ENCODE measurements at places on chromosomes 7 and 10. TPM values are rescaled to one million over a fixed set of nuclear protein-coding genes. Genes with fewer than 3 reads are reported as not detected.

DNA sequence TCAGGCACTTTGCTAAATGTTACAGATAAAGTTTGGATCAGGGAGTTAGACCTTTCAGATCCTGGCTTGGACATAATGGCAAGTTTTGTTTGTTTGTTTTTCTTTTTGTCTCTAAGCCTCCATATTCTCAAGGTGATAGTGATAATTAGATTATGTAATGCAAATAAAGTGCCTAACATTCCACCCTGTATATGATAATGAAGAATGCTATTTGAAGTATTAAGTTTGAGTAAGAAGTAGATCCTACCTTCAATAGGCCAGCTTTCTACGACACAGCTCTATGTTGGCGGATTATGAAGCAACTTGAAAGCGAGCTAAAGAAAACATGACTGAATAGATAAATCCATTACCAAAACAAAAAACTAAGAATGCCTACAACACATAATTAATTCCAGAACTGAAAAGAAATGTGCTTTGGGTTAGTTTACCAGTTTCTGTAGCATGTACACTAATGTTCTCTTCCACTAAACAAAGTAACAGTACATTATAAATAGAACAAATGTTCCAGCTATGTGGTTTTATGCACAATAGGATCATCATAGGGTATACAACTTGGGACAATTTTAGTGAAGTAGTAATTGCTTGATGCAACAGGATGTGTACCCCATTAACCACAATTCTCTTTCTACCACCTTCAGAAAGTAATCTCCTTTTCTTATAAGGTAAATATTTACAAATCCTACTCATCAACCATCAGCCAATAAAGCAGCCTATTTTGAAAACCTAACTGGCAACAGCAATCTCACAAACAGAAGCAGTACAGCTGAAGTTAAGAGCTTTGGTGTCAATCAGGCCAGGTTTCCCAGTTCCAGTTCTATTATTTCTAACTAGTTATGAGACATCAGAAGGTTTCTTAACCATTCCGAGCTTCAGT lies 1.5 kb downstream of the SEM1 start:
- no peak for DNase-seq

DNA sequence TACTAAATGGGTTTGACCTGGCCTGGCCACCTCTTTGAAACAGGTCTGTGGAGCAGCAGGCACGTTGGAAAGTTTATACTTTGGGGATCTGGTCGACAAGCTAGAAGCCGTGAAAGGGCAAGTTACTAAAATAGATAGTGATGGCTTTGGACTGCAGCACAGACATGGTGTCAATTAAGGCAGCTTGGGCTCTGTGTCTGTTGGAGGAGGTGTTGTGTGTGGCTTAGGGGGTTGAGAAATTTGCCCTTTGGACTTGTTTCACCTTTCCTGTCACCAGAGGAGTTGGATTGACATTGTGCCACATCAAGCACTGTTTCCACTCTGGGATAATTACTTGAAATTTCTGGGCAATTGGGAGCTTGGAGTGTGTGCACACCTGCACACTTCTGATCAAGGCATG lies 251.8 kb upstream of the MKI67 start:
- DNase-seq = no peak

- no peak for DNase-seq
These were observed 227.2 kb upstream of the MKLN1 start for GRCh38 chr7:131100357-131101054.

DNA sequence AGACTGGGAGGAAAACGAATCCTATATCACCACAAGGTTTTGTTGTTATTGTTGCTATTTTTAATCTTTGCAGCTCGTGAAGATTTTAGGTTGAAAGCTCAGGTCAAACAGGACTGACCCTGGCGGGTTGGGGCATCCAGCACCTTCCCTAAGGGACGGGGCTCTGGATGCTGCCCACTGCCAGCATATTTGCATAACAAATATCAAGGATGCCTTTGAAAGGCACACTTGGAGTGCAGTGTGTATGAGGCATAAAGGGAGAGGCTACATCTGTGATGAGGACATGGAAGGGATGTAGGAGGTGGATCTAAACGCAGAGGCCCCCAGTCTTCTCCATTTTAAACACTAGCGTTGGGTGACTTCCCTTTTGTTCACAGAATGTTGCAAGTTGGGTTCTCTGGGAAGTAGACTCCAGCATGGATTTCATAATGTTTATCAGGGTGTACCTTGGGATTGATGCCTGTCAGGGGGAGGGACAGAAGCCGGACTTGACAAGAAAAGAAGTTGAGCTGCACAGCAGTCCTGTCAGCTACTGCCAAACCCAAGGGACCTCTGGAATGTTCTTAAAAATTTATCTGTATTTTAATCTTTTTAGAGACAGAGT lies 181.1 kb upstream of the IMMP2L start:
- no peak for DNase-seq

DNA sequence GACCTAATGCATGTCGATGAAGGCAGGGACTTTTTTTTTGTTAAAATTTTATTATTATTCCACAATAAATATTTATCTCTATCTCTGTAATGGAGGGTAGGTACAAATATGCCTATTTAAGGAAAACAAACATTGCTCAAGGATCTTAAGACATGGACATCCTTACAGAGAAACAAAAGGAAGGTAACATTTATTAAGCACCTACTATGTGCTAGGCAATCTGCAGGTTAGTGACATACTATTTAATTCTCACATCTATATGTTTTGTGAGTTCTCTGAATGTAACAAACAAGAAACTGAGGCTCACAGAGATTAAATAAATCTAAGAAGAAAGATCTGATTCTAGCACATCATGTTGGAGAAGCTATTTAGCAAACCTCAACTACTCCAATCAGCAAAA lies 32.1 kb downstream of the LMOD2 start:
- DNase-seq = no peak

GRCh38 chr10:125568156-125568555 lies 114.8 kb downstream of the TEX36 start:
- DNase-seq = no peak

- DNase-seq = peak; percentile 72
These were observed 155.7 kb upstream of the FGFR2 start for GRCh38 chr10:121753726-121754476.

- DNase-seq = no peak
These were observed 7.1 kb downstream of the FGFR2 start for GRCh38 chr10:121591186-121591585.

DNA sequence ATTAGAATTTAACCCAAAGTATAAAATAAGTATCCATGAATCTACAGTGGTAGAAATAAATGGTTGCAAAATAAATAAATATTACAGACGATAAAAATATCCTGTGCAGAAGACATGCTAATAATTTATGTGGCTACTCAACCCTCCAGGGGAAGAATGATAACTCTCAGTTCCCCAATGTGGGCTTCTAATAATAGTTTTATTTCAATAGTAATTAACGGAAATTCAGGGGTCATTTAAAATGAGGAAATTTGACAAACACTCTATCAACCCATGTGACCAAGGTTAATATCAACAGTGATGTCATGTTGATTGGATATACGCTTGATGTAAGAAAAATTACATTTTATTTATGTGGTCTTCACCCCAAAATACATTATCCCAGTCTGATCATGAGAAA lies 1082.6 kb upstream of the LRRTM3 start:
- DNase-seq = no peak

DNA sequence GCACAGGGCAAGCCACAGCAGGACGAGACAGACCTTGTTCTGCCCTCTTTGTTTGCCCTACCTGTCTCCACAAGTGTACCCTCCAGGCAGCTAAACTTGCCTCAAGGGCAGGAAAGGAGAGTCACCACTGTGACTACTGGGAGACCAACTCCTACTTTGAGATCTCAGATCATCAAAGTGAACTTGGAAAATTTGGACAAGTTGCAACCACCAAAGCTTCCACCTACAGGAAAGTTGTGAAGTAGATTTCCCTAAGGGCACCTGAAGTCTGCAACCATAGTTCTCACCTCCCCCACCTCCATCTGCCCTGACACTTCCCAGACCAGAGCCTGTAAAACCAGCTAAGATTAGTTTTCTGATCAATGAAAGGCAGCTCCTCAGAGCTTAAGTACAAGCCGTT lies 2.5 kb upstream of the WDR91 start:
- DNase-seq = no peak

DNA sequence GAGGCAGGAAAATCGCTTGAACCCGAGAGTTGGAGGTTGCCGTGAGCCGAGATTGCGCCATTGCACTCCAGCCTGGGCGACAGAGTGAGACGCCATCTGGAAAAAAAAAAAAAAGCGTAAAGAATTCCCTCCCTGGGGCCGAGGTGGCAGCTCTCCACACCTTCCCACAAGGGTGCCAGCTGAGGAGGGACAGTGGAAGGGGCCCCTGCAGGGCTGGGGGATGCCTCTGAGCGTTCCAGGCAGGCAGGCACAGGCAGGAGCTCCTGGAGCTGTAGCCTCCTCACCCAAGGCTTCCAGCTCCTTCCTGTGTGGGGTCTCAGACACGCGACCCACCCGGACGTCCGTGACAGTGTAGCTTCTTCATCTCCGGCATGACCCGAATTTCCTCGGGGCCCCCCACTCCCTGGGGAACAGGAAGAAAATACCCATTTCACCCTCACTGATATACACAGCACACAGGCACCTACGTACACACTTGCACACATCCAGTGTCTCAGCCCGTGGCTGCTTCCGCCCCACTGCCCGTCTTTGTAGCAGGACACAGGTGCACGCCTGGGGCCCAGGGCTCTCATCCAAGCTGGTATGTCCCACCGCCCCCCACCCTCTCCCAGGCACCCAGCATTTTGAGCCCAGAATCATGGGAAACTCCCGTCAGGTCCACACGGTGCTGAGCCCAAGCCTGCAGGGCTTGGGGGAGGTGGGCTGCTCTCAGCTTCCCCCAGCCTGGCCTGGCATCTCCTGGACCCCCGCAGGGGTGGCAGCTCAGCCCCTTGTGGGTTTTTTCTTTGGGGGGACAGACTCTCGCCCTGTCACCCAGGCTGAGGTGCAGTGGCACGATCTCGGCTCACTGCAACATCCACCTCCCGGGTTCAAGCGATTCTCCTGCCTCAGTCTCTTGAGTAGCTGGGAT lies 25.7 kb downstream of the GRIFIN start:
- DNase-seq = no peak

DNA sequence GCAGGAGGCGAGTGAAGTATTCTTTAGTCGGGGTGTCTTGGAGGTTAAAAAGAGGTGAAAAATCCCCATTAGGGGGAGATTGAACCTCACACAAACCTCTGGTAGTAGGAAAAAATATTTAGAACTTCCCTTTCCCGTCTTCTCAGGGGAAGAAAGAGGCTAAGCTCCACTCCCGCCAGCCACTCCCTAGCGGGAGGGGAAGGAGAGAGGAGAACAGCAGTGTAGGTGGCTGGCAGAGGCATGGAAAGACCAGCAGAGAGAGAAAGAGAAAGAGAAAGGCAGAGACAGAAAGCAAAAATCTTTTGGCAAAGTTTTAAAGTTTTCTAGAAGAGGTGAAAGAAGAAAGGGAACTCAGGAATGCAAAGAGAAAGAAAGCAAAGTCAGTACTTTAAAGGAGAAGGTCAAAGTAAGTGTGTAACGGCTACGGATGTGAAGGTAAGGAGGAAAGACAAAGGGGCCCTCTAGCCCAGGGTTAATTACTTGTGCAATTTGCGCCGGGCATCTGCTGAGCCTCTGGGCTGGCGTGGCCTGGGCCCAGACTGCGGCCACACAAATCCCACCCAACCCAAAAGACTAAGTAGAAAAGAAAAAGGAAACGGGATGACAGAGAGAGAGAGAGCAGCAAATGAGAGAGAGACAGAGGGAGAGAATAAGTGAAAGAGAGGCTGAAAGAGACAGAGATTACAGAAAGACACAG lies 72.3 kb upstream of the ZNF746 start:
- no peak for DNase-seq

DNA sequence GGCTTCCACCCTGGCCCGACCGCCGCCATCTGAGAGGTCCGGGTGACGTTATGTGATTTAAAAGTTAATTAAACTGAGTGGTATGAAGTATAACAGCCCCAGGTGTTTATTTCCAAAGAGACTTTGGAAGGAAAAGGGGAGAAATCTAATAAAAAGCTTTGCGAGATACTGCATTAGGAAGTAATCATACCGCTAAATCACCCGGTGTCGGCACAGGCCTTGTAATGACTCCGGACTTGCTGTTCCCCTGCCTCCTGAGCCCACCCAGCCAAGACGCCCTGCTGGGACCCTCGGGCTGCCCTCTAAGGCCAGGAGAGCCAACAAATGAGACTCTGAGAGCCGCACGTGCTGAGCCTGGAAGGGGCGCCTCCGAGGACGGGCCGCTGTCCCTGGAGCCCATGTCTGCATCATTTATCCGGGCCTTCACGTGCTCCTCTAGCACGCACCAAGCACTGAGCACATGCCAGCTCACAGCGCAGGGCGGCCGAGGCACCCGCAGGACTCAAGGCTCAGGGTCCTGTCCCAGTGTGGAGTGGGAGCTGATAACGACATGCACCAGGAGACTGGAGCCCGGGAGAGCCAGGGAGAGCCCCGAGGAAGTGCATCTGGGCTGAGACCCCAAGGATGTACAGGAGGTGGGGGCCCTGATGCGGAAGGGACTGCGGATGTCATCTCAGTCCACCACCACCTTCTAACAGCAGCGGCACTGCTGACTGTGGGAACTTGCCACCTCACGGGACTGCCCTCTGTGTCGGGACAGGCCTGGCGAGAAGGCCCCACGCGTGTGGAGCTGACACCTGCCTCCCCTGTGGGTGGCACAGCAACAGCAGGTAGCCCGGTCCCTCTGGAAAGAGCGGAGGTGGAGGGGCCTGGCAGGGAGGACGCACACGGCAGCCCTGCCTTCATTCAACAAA lies 182.7 kb downstream of the ELFN1 start:
- no peak for DNase-seq

GRCh38 chr7:116702046-116702785 lies 30.2 kb downstream of the MET start:
- DNase-seq = peak; percentile 70

GRCh38 chr7:80259-81067 lies 111.9 kb upstream of the FAM20C start:
- no peak for DNase-seq

DNA sequence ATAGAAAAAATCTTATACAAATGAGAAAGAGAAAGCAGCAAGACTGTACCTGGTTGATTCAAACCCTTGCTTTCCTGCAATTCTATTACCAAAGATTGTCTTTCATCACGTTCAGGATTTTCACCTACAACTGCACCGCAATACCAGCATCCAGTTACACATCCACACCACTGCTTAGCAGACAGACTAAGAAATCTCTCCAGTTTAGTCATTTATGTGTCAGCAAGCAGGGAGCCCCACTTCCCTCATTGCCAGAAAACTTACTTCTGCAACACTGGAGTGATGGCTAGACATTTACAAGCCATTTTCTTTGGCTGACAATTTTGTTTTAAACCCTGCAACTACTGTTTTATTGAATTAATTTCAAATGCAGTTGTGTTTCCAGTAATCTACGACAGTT lies 359.6 kb upstream of the MEOX2 start:
- DNase-seq = peak; percentile 15

- no peak for DNase-seq
These were observed 145.4 kb upstream of the SMIM30 start for GRCh38 chr7:113263749-113264148.

GRCh38 chr7:108030516-108030915 lies 27.6 kb upstream of the LAMB1 start:
- no peak for DNase-seq

- peak; percentile 77 for DNase-seq
These were observed 2.9 kb upstream of the GET4 start for GRCh38 chr7:873367-874002.

SHTN1 gene
- 9.2 TPM for total RNA-seq

TMEM270 gene
- not detected for total RNA-seq

VPS37D gene
- 1.9 TPM for total RNA-seq

PKD1L1 gene
- total RNA-seq = under 0.01 TPM

GNAT3 gene
- not detected for total RNA-seq

RELN gene
- 7.5 TPM for total RNA-seq

ACTR3C gene
- total RNA-seq = not detected

TSPAN15 gene
- total RNA-seq = 0.27 TPM

SUMF2 gene
- 199 TPM for total RNA-seq

C10orf62 gene
- total RNA-seq = not detected

VOPP1 gene
- total RNA-seq = 46.1 TPM

CYP3A4 gene
- total RNA-seq = not detected

CPA4 gene
- 29.6 TPM for total RNA-seq

SLC18A3 gene
- total RNA-seq = not detected
